Caki2 (cell line): ENCODE measurements at places on chromosomes 5 and 9. TPM values are rescaled to one million over a fixed set of nuclear protein-coding genes. Genes with fewer than 3 reads are reported as not detected.

Gene GEMIN5
- total RNA-seq: 13.1 and 15.3 TPM in 2 replicates

Gene PCDHGB3
- total RNA-seq: not detected in 2 replicates

Gene ZFP2
- 5.5 TPM in 1 of 2 replicates, not detected in the other for total RNA-seq

- DNase-seq: peak; percentile 79
Observed at GRCh38 chr9:129656795-129657390, 8.6 kb upstream of the PRRX2 start.

DNA sequence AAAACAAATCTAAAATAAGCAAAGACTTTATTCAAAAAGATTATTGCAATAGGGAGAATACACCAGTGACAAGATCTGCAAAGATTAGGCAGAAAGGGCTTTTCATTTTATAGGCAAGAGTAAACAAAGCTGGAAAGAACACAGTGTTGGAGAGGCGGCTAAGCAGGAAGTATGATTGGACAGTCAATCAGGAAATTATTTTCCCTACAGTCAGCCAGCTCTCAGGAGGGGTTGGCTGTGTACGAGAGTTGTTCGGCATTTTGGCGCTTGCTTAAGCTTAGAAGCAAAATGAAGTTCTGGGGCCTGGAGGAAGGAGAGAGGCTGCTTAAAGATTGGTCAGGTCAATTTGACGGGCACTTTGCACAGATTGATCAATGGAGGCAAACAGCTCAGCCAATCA lies 1030.5 kb downstream of the TLE4 start:
- DNase-seq: no peak

DNA sequence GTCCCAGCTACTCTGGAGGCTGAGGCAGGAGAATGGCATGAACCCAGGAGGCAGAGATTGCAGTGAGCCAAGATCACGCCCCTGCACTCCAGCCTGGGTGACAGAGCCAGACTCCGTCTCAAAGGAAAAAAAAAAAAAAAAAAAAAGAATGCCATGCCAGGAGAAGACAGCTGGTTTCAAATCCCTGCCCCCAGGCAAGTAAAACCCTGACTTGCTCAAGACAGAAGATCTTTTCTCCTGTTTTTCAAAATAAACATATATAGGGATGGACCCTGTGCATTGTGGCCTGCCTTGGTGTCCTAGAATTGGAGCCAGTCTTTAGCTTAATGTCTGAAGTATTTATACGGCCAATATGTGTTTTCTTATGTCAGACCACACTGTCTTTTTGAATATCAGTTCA lies 177.1 kb downstream of the NR3C1 start:
- no peak for DNase-seq

GRCh38 chr5:67196537-67197059 lies at the start of gene CD180:
Gene CD180 (minus strand): TSS chr5:67196799. CDS start chr5:67196641, 158 bp downstream.
- no peak for DNase-seq

- no peak for DNase-seq
Observed at GRCh38 chr9:13244181-13244580, 35.3 kb downstream of the MPDZ start.

DNA sequence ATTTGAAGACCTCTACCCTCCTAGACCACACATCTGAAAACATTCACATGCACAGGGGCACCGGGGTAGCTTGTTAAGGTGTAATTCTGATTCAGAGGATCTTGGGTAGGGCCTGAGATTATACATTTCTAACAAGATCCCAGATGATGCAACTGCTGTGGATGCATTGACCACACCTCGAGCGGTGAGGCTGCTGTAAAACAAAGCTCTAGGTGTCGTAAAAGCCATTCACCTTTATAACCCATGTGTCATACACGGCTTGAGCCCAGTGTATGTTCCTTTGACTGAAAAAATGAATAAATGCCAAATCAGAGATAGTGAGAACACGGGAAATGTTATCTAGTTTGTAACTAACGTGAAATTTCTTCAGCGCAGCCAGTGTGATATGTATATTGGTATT lies 1578.2 kb upstream of the WWC1 start:
- no peak for DNase-seq

DNA sequence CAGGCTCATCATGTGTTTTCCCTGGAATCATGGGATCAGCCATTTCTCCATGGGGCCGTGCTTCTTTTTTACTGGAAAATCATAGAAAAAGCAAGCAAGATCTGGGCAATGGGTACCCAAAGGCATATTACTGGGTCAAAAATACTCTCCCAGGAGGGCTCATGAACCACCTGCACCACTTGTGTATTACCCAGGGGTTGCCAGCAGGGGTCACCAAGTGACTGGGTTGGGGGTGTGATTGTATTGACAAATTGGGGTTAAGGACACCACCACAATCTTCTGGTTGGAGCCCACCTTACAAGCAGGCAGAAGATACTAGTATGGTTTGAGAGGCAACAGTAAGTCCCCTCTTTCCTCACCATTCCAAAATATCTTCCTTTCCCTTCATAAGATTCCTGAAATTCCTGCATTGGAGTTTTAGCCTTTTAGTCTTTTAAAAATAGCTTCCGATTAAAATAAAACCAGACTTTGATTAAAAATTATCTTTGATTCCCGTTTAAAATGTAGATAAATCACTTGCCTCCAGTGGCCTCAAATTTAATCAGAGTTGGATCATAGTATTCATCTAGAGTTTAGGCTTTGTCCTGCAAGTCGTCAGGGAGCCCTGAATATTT lies 603.3 kb downstream of the KIF4B start:
- DNase-seq: peak; percentile 16

GRCh38 chr5:99068944-99069650 lies 140.3 kb upstream of the CHD1 start:
- no peak for DNase-seq
